ENCODE measurements at places on chromosomes 3 and 15.

DNA sequence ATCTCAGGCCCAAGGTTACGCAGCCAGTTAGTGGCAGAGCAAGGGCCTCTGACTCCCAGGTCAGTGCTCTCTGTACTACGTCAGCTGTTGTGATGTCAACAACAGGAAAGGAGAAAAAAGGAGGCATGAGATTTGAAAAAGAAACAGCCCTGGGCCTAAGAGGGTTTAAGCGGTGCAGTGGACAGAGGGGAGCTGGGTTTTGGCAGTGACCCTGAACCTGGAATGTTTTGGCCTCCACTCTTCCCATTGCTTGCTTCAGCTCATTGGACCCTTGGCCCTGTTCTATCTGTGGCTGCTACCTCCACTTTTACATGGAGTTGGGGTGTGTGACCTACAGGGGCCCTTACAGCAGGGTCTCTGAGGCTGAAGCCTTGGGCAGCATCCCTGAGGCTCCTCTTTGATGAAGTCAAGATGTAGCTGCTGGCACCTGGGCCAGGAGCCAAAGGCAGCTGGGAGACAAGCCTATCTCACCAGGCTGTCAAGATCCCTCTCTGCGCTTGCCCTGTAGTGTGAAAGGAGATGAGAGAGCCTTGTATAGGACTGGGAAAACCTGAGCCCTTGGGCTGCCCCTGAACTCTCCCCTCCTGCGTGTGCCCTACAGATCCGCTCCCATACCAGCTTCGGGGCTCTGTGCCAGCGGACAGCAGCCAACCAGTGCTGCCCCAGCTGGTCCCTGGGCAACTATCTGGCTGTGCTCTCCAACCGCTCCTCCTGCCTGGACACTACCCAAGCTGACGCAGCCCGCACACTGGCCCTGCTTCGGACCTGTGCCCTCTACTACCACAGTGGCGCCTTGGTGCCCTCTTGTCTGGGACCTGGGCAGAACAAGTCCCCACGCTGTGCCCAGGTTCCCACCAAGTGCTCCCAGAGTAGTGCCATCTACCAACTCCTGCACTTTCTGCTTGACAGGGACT is 8.7 kb downstream of the DISP2 start:
- no peak for DNase-seq

GRCh38 chr3:57644740-57645139 is 47.6 kb upstream of the ARF4 start:
- no peak for DNase-seq

- no peak for DNase-seq
These were observed 53.9 kb upstream of the NR2F2 start for GRCh38 chr15:96276438-96277210.

GRCh38 chr3:31461426-31461825 is 71.3 kb upstream of the STT3B start:
- no peak for DNase-seq

- DNase-seq, result no peak
These were observed 518.7 kb upstream of the SUCLG2 start for GRCh38 chr3:68173012-68173634.

DNA sequence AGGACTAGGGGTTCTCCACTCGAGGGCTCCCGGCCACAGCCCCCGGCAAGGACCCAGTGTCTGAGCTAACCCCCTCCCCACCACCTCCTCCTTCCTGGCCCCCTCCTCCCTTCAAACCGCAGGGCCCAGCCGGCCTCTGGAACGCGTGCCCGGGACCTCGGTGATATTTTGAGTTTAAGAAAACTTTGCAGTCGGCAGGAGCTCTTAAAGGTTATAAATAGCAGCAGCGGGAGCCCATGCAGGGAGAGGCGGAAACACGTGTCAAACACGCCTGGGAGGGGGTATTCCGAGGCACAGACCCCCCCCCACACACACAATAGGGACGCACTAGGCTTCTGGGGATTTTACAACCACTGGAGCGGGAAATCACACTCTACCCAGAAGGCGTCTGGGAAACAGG is 3.1 kb upstream of the PTH1R start:
- DNase-seq, result no peak

DNA sequence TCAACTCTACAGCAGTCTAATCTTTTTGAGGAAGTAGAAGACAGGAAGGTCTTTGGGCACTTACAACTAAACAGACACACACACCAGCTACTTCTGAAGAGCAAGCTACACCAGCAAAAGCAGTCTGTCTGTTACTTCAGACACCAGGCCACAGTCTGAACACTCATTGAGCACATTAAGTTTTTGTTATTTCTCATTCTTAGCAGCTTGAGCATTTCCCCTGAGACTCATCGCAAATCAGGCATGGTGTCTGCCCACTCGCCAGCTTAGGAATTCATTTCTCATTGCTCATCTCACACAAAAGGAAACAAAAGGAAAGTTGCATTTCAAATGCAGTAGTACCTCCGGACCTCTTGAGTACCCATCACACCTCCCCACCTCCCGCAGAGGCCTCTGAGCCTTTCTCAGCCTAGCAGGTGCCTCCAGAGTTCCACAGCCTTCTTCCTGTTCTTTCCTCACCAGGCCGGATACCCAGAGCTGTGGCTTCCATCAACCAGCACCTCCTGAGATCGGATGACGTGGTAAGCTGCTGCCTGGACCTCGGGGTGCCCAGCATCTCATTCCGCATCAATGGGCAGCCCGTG is 302.0 kb downstream of the RYR3 start:
- DNase-seq, result no peak

- no peak for DNase-seq
These were observed 61.4 kb downstream of the ZNF609 start for GRCh38 chr15:64521726-64522164.

DNA sequence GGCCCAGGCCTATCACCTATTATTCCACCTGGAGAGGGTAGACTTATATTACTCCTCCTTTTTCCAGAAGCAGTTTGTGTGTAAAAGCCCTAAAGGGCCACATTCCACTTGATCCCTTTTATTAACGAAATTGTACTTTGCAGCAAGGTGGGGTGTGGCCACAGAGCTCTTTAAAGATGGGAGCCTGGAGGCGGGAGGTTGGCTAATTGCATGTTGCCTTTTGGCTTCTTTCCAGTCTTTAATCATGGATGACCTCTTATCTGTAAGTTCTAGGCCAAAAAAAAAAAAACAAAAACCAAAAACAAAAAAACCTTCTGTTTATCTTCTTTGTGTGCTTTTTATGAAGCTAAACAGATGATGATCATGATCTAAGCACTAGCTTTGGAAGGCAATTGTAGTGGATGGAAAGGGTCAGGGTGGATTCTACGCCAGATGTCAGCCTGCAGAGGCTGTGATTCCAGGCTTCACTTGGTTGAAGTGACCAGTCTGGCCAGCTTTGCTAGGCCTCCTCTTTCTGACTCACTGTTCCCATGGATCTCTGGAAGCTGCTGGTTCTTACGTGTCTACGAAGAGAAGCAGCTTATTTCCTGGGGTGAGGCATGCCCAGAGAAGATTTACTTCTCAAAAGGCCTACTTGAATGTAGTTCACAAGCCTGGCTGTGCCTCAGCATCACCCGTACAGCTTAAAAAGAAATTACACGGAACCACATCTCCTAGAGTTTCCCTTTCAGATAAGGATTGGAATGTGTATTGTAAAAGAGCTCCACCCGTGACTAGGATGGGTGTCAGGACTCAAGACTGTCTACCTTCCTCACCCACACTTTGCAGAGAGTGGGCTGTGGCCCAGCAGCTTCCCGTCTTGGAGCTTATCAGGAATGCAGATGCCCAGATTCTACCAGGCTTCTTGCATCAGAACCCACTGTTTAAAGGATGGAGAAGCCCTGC is 330.9 kb upstream of the C2CD4B start:
- no peak for DNase-seq

DNA sequence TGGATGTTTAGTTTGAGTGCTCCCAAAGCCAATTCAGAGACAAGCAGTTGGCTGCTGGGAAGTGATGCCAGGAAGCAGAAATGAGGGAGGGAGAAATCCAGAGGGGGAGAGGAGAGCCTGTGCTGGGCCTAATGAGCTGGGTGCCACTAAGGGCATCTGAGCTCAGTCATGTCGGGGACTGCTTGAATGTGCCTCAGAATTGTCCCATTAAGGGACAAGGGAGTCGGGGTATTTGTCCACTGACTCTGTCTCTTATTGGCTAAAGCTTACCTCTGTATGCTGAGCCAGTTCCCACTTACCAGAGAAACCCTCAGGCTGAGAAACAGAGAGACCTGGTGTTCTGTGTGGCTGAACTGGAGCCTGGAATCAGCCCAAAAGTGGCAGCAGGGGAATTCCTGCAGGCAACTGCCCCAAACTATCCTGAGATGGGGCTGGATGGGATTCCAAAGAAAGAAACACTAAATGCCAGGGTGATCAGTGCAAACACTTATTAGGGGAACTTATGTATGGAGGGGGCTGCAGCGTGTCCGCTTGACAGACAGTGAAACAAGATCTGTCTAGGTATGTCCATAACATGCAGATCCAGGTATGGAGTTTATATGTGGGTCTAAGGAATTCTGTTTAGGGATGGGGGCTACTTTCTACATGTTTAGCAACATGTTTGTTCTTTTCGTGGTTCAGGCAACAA is 48.6 kb downstream of the NR1D2 start:
- no peak for DNase-seq

GRCh38 chr3:16487511-16488175 is 25.9 kb downstream of the RFTN1 start:
- no peak for DNase-seq

DNA sequence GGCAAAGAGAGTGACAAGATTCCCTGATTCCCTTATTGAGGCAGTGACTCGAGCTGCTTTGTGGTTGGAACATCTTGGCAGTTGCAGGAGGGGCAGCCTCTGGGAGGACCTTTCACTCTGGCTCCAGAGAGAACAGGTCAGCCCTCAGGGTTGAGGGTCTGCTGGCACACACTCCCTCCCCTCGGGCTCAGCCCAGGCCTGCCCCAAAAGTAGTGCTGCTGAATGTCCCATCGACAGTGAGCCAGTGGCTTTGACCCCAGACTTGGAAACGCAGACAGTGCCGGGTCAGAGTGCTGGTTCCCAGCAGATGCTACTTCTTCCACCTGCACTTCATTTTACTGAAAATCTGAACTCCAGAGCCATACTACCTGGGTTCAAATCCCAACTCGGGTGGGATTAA is 25.6 kb upstream of the ATP2B2 start:
- DNase-seq, result no peak

GRCh38 chr15:35166730-35167359 is 81.8 kb upstream of the NANOGP8 start:
- DNase-seq, result no peak

DNA sequence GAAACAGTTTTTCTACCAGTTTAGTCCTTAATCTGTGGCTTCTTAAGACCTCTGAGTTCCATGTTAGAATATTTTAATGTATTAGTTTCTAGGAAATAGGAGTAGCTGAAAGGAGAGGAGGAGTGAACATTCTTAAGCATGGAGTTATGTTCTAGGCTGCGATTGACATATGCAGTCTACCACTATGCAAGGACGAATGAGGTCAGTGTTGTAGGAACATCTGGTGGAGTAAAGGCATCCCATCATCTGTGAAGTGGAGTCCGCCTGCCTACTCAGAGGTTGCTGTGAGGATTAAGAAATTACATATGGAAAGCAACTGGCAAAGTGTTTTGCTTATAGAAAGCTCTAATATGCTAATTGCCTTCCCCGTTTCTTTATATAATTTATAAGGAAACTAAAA is 45.1 kb downstream of the SNAPC5 start:
- DNase-seq, result no peak

DNA sequence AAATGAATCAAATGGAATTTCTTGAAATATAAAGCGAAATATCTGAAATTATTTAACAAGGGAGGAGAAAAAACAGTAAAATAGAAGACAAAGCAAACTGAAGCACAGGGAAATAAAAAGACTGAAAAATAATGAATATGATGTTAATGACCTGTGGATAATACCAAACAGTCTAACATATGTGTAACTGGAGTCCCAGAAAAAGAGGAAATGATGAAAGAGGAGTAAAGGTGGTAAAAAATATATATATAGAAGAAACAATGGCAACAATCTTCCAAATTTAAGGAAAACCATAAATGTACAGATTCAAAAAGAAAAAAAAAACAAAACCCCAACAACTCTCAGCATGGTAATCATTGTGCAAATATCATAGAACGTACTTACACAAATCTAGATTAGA is 21.2 kb downstream of the UBE3A start:
- no peak for DNase-seq

- no peak for DNase-seq
These were observed 642 bp downstream of the SCAP start for GRCh38 chr3:47475029-47475569.

- DNase-seq, result no peak
These were observed 244.0 kb upstream of the TBC1D5 start for GRCh38 chr3:17986348-17986816.

- DNase-seq, result no peak
These were observed 20.3 kb upstream of the INSYN1 start for GRCh38 chr15:73773428-73773827.

GRCh38 chr3:5187920-5188418 is 462 bp downstream of the EDEM1 start:
- DNase-seq, result no peak

- no peak for DNase-seq
These were observed 554 bp upstream of the COMMD4 start for GRCh38 chr15:75335313-75335704.

GRCh38 chr3:56704706-56705105 is 21.6 kb upstream of the TASOR start:
- DNase-seq, result no peak

GRCh38 chr3:82080261-82080660 is 318.8 kb upstream of the GBE1 start:
- DNase-seq, result no peak

GRCh38 chr15:77096138-77096537 is 25.2 kb upstream of the TSPAN3 start:
- no peak for DNase-seq
